ENCODE measurements at places on chromosomes 2 and 18. TPM values are rescaled to one million over a fixed set of nuclear protein-coding genes. Genes with fewer than 3 reads are reported as not detected.

DNA sequence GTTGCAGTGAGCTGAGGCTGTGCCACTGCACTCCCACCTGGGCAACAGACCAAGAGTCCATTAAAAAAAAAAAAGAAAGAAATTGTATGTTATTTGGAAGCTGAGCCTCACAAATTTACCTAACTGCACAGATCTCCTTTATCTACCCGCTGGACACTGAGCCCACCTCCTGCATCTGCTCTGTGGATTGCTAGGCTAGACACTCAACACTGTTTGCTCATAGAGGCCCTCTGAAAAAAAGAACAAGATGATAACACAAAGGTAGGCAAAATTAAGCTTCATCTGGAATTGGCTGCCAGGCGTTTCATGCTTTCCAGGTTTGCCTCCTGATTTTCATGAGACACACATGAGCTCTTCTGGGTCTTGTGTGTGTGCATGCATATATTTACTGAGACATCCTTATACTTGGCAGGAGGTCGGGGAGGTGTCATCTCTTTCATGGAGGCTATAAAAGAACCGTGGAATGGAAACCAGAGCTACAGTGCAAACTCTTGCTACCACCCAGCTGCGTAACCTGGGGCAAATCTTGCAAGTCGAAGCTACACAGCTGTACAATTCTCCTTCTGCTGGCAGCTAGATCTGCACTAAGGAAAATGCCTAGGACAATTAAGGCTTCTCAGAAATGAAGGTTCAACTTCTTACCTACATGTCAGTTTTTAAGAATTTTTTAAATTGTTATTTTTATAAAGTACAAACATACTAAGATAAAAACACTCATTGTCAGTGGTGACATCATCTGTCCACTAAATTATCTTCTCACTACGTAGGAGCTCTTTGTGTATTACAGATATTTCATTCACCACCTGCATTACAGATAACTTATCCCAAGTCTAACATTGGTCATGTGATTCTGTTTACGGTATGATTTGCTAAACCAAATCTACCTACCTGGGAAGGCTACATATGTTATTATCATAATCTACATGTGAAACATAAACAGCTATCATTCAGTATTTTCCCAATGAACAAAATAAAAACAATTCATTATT lies 63.1 kb downstream of the CABYR start:
- H3K27ac ChIP-seq = no peak overlapping the region
- no peaks in the 10 kb centered on the region for H3K36me3 ChIP-seq
- no peak overlapping the region for H3K4me3 ChIP-seq
- no peaks in the 10 kb centered on the region for H3K4me1 ChIP-seq
- no peak for DNase-seq

GRCh38 chr2:212147921-212148513 lies 390.6 kb downstream of the ERBB4 start:
- H3K27ac ChIP-seq = no peak overlapping the region
- no peaks in the 10 kb centered on the region for H3K27me3 ChIP-seq
- DNase-seq = no peak
- H3K4me3 ChIP-seq = no peak overlapping the region
- H3K4me1 ChIP-seq = no peaks in the 10 kb centered on the region

- H3K36me3 ChIP-seq = no peaks in the 10 kb centered on the region
- DNase-seq = no peak
- H3K4me1 ChIP-seq = no peaks in the 10 kb centered on the region
- no peak overlapping the region for H3K4me3 ChIP-seq
- H3K27ac ChIP-seq = no peak overlapping the region
These were observed 76.2 kb downstream of the DCDC2C start for GRCh38 chr2:3779496-3780049.

GRCh38 chr2:68057658-68058396 lies 5.0 kb downstream of the C1D start:
- H3K27ac ChIP-seq = no peak overlapping the region
- peaks cover 8% of the 10 kb centered on the region for H3K4me1 ChIP-seq
- DNase-seq = no peak
- H3K4me3 ChIP-seq = no peak overlapping the region

Gene PAX8
- total RNA-seq = 1.0 TPM

Gene TUBB8B
- 1.0 TPM for total RNA-seq

Gene CAD
- total RNA-seq = 63.6 TPM

Data from prostate gland (tissue), 2 donors.